Globus pallidus (tissue), 1 donor: ENCODE measurements at places on chromosomes 5 and 9.

DNA sequence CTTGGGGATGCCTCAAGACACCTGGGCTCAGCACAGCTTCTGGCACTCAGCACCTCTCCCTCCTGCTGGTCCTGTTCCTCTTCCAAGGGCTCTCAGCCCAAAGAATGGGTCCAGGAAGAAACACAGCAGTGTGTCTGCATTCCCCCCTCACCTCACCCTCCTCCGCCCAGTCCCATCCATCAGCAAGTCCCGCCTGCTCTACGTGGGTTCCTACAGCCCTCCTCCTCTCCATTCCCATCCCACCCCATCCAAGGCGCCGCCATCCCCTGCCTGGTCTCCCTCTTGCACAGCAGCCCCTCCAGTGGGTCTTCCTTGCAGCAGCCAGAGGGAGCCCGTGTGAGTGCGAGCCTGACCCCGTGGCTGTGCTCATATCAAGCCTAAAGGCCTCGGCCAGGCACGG is 52.3 kb upstream of the RPL26L1 start:
- DNase-seq, result no peak

GRCh38 chr5:96590796-96591195 is 71.4 kb upstream of the CAST start:
- DNase-seq, result no peak

GRCh38 chr5:110507972-110508371 is 218.5 kb downstream of the TMEM232 start:
- no peak for DNase-seq

DNA sequence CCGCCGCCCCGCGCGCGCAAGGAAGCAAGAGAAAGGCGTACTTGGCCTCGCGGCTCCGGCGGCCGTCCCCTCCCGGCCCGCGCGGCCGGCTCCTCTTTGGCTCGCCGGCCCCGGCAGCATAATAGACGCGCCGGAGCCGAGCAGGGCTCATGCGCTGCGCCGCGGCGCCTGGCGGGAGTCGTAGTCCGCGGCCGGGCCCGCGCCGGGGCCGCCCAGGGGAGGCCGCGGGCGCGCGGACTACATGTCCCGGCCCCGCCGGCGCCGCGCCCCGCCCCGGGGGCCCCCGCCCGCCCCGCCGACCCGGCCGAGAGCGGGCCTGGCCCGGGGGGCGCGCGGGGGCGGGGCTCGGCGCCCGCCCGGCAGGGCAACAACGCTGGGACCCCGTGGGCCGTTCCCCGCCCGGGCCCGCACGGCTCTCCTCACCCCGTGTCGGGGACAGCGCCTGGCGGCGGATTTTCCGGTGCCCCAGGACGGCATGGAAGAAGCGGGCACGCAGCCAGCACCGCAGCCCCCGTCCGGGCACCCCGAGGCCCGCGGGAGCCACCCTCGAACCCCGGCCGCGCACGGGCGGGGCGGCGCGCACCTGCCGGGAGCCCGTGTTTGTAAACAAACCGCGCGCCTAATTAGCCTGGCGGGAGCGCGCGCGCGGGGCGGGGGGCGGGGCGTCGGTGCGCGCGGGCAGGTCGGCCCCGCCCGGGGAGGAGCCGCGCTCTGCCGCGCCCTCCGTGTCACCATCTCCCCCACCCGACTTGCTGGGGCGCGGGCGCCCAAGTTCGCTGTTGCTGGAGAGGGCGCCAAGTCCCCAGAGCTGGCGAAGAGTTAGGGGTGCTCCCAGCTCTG is at the start of gene BRD3:
BRD3 (minus strand) TSS at position 123 of the 840 bp plus-strand sequence. CDS start 14,549 bp downstream, outside the sequence.
- DNase-seq, result peak; percentile 88

GRCh38 chr5:163766936-163767670 is 261.7 kb downstream of the MAT2B start:
- DNase-seq, result no peak

DNA sequence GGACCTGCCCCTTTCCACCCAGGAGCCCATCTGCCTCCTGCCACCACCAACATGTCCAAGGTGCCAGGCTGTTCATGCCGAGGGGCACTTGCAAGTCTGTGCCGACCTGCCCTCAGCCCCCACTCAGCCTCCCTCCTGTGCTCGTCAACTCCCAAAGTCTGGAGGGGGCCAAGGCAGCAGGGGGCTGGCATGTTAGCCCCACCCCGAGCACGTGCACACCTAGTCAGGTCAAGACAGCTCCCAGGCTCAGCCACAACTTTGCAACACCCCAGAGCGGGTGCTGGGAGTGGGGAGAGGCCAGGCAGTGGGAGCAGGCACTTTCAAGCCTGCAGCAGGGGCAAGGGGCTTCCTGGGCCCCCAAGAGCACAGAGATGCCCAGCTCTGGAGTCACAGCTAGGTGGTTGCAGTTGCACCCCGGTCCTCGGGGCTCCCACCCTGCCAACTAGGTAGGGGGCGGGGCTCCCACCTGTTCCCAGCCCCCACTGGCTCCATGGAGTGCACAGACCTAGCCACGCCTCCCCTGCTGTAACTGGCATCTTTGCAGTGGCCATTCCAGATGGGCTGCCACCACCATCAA is 272.5 kb downstream of the CETN3 start:
- no peak for DNase-seq

GRCh38 chr9:28502741-28503140 is 929.5 kb upstream of the C9orf72 start:
- no peak for DNase-seq

DNA sequence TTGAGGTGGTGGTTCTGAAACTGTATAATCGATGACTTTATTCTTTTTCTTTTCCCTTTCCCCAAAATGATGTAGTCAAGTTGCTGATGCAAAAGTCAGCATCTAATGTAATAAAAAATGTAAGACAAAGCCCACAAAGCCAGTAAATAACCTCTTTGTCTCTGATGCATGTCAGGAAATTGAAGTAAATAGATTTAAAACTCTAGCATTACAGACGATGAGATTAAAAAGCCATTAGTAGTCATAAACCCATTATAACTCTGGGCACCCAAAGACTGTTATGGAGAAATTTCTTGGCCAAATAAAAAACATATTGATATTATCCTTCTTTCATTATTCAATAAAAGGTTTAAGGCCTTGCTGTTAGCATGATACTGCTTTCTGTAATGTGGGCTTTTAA is 548.7 kb downstream of the TUSC1 start:
- no peak for DNase-seq

GRCh38 chr9:134214766-134215419 is 50.5 kb upstream of the RNU6ATAC start:
- no peak for DNase-seq

GRCh38 chr5:81908044-81908443 is 63.8 kb upstream of the ATG10 start:
- no peak for DNase-seq

- no peak for DNase-seq
These were observed 28.4 kb downstream of the SV2C start for GRCh38 chr5:76111477-76112174.

DNA sequence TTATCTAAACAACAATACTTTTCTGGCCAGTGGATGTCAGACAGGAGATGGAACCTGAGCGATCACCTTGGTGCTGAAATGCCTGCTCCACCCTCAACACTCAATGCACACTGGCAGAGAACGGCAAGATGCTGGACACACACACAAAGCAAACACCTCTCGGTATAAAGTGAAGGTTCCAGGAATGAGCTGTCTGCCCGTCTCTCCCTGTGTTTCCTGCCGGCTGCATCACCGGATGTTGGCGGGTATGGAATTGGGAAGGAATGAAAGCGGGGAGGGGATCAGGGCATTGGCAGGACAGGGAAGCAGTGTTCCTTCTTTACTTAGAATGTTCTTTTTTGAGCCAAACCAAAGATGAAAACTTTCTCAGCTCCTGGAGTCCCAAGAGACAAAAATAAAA is 59.2 kb downstream of the MED10 start:
- DNase-seq, result no peak

DNA sequence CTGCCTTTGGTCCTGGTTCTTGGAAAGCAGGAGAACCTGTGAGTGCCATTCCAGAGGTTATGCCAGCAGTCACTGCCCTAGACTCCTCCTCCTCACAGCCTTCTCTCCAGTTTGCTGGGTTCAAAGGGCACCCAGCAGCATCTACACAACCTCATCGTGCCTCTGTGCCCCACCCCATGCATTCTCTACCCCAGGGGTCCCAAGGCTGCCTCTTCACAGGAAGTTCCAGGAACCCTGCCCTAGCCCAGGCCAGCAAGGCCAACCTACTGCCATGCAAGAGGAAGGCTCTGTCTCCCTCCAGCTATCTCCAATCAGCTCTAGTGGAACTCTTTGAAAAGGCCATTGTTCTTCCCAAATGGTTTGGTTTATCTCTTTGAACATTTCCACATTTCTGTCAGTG is 21.2 kb downstream of the ENC1 start:
- DNase-seq, result peak; percentile 32

GRCh38 chr5:150152636-150153462 is 2.8 kb downstream of the PDGFRB start:
- DNase-seq, result no peak

DNA sequence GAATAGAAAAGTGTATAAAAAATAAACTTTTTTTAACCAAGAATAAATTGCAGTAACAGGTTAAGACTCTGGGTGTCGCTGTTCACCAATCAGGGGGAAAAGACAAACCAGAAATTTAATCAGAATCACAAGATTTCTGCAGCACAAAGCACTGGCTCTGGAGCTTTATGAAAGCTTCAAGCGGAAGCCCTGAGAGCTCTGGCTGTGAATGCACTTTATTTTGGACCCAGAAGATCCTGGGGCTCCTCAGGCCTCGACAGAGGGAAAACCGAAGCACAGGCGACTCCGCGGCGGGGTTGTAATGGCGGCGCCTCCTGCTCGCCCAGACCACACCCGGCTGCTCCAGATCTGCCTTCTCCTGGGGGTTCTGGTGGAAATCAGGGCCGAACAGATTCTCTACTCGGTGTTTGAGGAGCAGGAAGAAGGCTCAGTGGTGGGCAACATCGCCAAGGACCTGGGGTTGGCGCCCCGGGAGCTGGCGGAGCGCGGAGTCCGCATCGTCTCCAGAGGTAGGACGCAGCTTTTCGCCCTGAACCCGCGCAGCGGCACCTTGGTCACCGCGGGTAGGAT is at the start of gene PCDHGA4:
PCDHGA4 (plus strand) TSS at position 122 of the 570 bp plus-strand sequence; CDS start at position 209, 87 bp downstream.
- no peak for DNase-seq
